ENCODE measurements at places on chromosomes 5 and 9.

- no peak for DNase-seq
Measured at GRCh38 chr5:136749016-136749415, 383.7 kb upstream of the TRPC7 start.

GRCh38 chr5:97365163-97365845, 182.3 kb upstream of the RIOK2 start:
- no peak for DNase-seq

- DNase-seq: no peak
Measured at GRCh38 chr5:56281489-56282165, 48.5 kb upstream of the ANKRD55 start.

DNA sequence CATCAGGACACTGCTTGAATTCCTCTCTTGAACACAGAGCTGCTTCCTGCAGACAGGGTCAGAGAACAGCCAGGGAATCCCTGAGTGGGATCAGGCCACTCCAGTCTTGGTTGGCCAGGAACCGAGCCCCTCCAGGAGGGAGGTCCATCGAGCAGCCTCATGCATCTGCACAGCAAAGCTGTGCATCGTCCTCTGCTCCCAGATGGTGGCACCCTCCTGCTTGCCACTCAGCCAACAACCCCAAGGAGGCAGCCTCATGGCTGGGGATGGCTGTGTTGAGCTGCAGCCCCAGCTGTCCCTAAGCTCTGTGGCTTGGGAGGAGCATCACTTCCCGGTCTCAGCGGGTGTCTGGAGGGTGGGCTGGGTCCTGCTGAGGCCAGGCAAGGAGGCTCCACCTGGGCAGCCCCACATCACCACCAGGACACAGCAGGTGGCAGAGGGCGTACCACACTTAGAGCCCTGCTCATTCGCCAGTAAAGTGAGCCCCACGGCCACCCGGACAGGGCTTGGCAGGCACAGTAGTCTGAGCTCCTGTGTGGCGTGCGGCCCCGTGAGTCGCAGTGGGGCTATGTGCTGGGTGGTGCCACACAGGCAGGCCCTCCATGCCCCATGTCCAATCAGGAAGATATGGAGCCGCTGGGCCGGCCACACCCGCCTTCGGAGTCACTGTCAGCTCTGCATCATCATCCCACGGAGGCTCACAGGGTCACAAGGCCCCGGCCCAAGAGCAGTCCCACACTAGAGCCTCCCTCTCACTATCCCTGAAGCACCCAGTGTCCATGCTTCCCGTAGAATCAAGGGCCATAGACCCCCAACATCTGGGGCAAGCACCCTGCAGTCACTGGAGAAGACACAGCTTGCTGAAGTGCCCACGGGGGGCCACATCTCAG, 11.9 kb downstream of the LPCAT1 start:
- no peak for DNase-seq

DNA sequence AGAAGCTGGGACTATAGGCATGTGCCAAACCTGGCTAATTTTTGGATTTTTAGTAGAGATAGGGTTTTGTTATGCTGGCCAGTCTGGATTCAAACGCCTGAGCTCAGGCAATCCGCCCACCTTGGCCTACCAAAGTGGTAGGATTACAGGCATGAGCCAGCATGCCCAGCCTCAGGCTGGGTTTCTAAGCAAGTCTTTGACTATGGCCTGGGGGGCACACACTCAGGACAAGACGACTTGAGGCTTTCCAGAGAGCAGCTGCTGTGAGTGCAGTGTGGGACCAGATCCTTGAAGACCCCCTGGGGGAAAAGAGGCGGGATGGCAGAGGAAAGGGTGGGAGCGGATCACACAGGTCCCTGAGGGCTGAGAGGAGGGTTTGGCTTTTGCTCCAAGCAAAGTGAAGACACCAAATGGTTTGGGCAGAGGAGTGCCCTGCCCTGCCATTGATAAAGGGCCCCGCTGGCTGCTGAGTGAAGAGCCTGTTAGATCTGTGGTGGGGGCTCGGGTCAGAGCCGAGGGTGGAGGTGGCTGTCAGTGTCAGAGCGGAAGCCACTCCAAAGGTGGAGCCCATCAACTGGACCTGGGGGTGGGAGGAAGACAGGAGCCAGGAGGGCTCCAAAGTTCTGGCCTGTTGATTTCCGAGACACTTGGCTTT, 46.8 kb upstream of the FUBP3 start:
- DNase-seq: no peak

All from activated CD4-positive, alpha-beta T cell treated with anti-CD3 and anti-CD28 coated beads, Interleukin-2, amount 50 U/mL, for 24 hours (primary cell).